ENCODE measurements at places on chromosomes 11 and 22.

GRCh38 chr11:70544774-70545609, 146.7 kb downstream of the CTTN start:
- peak; percentile 54 for DNase-seq

- no peak for DNase-seq
These were observed 196.2 kb downstream of the TBC1D22A start for GRCh38 chr22:46958658-46959057.

DNA sequence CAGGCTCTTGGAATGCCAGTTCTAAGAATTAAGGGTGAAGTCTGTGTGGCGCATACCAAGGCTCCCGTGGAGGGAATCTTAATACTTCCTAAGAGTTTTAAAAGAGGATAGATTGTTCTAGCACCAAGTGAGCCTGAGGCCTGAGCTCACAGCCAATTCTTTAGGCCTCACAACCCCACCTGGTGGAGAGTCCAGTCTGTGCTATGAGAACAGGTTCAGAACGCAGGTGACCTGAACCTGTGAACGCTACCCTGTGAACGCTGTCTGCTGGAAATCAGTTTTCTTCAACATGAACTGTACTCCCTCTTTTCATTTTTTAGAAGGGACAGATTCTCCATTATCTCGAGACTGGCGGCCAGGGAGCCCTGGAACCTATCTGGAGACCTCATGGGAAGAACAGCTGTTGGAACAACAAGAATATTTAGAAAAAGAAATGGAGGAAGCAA, 43.2 kb upstream of the DLAT start:
- DNase-seq: no peak

DNA sequence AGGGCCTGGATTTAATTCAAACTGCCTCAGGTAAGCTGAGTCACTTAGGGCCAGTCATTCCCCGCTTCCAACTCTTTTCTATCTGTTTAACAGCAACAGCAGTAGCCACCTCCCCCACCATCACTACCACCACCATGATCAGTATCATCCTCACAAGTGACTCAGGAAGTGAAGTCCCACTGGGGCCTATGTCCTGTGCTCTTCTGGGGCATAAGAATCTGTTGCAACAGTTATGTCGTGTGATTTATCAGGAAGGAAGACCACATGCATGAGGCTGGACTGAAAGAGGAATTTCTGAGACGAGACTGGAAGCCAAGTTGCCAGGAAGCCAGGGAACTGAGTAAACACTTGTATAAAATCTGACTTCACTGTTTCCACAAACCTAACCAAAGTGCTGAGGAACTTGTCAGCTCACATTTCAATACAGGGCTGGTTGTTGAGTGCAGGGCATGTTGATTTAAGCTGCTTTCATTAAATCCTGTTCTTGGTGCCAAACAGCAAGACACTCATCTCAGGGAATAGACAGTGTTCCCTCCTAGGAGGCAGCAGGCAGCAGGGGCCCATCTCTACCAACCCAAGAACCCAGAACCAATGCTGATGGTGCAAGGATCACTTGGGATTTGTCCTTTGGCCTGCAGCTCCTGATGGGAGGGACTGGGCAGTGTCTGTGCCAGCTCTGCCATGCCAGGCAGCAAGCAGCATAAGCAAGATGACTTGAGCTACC, 226.7 kb upstream of the NARS2 start:
- peak; percentile 74 for DNase-seq

DNA sequence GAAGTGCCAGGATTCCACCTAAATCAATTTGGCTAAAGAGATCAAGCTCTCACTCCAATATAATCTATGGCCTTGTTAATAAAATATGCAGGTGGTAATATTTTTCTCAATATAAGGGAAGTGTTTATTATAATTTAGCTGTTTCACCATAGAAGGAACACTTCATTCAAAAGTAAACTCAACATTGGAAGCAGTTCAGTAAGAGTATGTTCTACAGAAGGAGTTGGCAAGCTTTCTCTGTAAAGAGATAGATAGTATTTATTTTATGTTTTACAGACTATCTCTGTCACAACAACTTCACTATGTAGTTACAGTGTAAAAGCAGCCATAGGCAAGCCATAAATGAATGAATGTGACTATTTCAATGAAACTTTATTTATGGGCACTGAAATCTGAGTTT, 313.6 kb upstream of the ANO3 start:
- DNase-seq: no peak

DNA sequence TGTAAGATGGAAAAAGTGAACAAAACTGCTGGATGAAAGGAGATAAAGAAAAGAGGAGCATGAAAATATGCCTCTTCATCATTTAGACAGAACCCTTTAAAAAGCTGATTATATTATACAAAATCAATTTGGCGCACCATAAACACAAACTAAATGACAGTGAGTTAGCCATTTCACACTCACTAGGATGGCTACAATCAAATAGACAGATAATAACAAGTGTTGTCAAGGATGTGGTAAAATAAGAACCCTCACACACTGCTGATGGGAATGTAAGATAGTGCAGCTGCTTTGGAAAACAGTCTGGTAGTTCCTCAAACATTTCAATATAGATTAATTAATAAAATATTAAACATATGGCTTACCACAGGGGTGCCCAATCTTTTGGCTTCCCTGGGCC, 99.7 kb downstream of the CWF19L2 start:
- no peak for DNase-seq

- no peak for DNase-seq
These were observed 19.1 kb downstream of the LRP5 start for GRCh38 chr11:68331338-68331947.

GRCh38 chr22:41966607-41967240, 2.5 kb upstream of the SEPTIN3 start:
- peak; percentile 8 for DNase-seq

GRCh38 chr11:116558504-116559211, 214.1 kb downstream of the BUD13 start:
- DNase-seq: no peak

- DNase-seq: no peak
These were observed 29.5 kb downstream of the KREMEN1 start for GRCh38 chr22:29102300-29102699.

DNA sequence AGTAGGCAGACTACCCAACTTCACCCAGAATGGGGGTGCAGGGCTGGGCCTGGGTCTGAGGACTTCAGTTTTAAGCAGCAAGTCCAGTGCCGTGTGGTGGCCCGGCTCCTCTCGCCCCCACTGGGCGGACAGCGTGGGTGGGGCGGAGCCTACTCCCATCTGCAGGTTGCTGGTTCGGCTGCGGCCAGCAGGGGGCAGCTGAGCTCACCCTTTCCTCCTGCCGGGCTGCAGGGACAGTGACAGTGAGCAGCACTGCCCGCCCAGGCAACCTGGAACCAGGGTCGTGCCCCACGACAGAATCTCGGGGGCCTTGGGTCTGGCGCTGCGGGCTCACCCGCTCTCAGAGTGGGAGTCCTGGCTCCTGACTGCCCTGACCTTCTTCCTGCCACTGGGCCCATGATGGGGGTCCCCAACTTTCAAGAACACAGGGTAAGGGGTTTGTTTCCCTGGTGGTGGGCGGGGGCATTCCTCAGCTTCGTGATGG, 6.2 kb upstream of the NEAT1 start:
- DNase-seq: peak; percentile 84

- no peak for DNase-seq
These were observed 593.4 kb downstream of the BUD13 start for GRCh38 chr11:116179401-116179800.

DNA sequence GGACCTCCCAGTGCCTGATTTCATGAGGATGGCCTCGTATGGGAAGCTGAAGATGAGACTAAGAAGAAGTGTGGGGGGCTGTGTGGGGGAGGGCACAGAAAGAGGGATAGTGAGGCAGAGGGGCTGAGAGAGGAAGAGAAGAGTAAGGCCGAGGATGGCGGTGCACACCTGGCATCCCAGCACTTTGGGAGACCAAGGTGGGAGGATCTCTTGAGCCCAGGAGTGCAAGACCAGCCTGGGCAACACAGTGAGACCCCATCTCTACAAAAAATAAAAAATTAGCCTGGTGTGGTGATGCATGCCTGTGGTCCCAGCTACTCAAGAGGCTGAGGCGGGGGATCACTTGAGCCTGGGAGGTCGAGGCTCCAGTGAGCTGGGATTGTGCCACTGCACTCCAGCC, 13.5 kb upstream of the EHD1 start:
- no peak for DNase-seq

DNA sequence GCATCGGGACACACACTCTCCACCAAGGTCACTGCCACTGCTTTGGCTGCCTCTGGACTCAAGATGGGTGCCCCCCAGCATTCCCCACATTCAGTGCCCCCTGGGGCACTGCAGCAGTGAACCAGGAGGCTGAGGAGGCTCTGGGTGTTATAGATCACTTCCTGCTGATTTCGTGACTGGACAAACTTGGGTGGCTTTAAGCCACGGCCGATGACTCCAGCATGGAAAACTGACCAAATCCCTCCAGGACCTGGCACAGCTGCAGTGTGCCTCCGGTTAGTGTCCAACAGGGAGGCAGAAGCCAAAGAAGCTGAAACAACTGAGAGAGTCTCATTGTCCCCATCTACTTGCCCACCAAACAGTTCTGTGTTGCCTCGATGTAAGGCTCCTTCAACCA, 1.2 kb upstream of the GANAB start:
- DNase-seq: no peak

GRCh38 chr22:35407362-35407761, 7.4 kb downstream of the MCM5 start:
- DNase-seq: no peak

- DNase-seq: no peak
These were observed 759 bp downstream of the ROBO4 start for GRCh38 chr11:124896821-124897391.

DNA sequence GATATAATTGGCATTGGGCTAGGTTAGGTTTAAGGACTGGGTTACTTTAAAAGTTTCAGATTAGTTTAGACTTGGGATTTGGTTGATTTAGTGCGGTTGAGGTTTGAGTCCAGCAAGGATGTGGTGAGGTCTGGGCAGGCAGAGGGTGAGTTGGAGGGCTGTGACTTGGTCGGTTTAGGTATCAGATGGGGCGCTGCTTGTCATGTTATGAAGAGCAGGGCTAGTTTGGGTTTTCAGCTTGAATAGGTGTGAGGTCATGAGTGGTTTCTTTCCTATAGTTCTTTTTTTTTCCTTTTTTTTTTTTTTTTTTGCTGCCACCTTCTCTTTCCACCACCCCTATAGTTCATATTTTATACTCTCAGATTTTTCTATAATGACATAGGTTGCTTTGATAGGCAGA, 4.8 kb downstream of the CLCF1 start:
- no peak for DNase-seq

DNA sequence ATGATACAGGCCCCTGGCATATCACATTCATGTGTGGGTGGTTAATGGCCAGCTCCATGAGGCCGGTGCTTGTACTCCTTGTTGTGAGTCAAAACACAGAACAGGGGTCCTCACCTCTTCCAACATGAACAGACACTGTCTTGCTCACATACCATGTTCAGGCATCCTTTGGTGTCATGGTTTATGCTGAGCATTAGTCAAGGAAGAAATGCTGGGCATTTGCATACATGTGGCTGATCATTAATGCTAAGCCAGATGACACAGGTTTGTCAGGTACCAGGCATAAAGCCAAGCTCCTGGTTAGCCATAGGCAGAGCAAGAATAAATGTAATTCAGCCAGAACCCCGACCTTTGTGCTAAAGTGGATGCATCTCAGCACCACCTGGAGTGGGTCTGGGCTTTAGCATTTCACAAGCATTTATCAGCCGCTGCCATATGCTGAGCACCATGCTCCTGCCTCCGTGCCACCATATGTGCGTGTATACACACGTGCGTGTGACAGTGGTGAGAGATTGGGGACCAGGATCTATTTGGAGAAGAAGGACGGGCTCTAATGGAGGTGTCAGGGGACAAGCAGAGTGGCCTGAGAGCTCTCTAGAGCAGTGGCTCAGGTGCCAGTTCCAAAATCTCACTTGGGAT, 55.0 kb downstream of the MICAL2 start:
- DNase-seq: no peak

- DNase-seq: no peak
These were observed 38.9 kb upstream of the CCDC89 start for GRCh38 chr11:85724748-85725465.

- no peak for DNase-seq
These were observed 10.2 kb upstream of the SF1 start for GRCh38 chr11:64788321-64789215.

GRCh38 chr11:35662649-35663407, at the start of gene TRIM44:
Gene TRIM44, plus strand, starts transcription at chr11:35662775. Its CDS starts 337 bp downstream, at chr11:35663112.
- peak; percentile 70 for DNase-seq

GRCh38 chr11:28383456-28383855, 275.3 kb downstream of the METTL15 start:
- DNase-seq: no peak

- no peak for DNase-seq
These were observed 52.3 kb downstream of the SIK3 start for GRCh38 chr11:117045956-117046355.

DNA sequence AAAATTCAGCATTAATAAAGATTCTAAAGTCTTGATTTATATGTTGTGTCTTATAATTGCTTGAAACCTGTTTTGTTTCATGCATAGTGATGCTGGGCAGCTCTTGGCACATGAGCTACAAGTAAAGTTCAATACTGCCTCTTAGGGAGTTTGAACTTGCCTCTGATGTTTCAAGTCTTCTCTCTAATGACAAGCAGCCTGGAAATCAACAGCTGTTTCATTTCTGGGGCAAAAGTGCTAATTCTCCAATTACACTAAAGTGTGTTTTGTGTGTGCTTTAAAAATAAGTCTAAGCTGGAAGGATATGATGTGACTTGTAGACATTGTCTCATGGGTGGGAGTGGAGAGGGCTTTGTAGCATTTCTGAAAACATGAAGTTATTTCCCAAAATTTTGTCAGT, 23.7 kb upstream of the SESN3 start:
- no peak for DNase-seq

- DNase-seq: no peak
These were observed 19.0 kb downstream of the RFPL3 start for GRCh38 chr22:32376681-32377080.

GRCh38 chr11:12092714-12093113, 17.7 kb upstream of the MICAL2 start:
- DNase-seq: no peak

DNA sequence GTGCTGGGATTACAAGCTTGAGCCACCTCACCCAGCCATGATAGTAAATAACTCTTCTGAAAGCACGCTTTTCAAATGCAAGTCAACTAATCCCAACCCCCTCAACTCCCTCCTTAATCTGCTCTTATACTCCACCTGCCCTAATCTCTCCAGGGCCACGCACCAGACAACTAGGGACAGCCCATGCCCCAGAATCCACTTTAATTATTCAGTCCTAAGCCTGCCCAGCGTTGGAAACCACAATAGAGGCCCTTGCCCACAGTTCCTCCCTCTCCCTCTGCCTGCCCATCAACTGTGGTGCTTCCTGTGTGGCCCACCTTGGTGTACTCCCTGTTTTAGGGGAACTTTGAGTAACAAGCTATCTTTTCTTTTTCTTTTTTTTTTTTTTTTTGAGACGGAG, 2.7 kb upstream of the VPREB3 start:
- DNase-seq: no peak
